ENCODE measurements at places on chromosomes 11 and 22.

GRCh38 chr22:28379951-28380350 lies 299.7 kb downstream of the TTC28 start:
- DNase-seq = no peak

- DNase-seq = no peak
Observed at GRCh38 chr11:98180921-98181320, 839.8 kb upstream of the CNTN5 start.

DNA sequence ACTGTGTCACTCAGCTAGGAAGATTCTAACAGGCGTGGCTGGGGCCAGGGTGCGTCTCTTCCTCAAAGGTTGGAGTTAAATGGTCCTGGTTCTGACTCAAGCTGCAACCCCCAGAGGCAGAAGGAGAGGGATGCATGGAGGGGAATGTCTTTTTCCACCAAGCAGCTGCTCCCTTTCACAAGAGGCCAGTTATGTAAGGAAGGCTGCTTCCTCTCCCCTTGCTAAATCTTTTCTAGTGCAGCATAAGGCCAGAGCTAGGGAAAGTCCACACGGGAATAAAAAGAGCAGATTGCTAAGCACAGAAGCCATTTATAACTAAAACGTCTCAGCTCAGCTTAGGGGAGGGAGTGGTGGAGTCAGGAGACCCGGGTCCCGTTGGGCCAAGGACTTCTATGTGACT lies 10.0 kb downstream of the PVALB start:
- no peak for DNase-seq

DNA sequence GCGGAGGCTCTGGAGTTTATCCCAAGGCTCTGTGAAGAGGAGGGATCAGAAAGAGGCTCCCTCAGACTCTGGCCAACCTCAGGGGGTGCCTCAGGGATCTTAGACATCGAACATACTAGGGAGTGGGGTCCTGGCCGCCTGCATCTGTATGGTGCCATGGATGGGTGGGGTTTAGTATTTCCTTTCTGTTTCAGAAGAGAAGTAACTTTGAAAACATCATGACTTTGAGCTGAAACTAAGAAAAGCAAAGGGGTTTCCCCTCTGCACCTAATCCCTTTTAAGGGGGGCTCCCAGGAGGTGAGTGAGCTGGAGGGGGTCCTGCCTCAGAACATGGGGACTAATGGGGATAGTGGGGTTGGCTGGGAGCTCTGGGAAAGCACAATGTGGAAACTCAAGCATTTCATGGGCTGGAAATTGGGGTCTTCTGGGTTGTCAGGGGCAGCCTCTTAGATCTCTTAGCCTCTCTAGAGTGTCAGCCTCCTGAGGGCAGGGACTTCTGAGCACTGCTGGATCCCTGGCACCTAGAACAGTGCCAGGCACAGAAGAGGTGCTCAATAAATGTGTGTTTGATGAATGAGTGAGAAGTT lies 11.8 kb upstream of the SSTR3 start:
- DNase-seq = no peak

DNA sequence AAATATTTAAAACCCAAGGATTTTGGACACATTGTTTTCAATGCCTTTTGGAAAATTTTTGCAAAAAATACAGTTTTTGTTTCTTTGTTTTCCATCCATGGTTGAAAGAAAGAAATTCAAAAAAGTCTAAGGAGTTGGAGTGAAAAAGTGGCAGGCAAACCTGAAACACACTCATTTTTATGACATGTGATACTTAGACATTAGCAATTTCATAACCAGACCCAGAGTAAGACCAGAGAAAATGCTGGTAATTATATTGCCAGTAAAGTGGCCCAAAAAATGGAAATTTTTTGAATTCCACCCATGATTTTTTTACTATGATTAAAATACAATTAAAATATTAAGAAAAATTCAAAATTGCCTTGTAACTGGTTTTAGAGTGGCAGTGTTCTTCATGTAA lies 128.2 kb downstream of the SLC17A6 start:
- DNase-seq = no peak

DNA sequence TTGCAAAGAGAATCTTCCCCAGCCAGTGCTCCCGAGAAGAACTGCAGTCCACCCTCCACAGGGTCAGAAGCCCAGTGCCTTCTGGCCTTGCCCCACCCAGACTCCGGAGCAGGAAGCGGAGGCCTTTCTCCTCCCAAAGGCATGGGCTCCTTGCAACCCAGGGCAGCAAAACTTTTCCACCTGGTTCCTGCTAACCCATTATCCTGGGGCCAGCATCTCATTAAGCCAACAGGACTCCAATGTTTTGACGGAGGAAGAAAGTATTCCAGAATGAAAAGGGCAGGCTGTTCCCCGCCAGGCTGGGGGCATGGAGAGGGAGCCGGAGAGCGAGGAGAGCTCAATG lies 88.1 kb downstream of the RTL6 start:
- no peak for DNase-seq

- DNase-seq = no peak
Observed at GRCh38 chr22:50250555-50251476, at the start of gene HDAC10. TSS of gene HDAC10 (minus strand) at chr22:50251265. CDS start at chr22:50251032, 233 bp downstream.

GRCh38 chr22:35971456-35972119 lies 57.0 kb downstream of the RBFOX2 start:
- DNase-seq = no peak

DNA sequence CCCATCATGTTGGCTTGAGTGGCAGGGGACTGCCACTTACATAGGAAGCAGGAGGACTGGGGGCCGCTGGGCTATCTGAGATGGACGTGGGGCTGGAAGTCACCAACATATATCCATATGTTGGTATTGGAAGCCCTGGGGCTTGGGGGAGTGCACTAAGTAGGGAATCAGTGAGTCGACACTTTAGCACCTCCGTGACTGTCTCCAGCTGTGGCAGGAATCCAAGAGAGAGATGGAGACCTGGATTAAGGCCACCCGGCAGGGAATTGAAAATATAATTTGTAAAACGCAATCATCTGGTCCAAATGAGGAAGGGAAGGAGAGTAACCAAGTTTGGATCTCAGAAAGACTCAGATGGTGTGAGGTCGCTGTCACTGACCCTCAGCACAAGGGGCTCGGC lies 68.4 kb downstream of the ELFN2 start:
- no peak for DNase-seq

DNA sequence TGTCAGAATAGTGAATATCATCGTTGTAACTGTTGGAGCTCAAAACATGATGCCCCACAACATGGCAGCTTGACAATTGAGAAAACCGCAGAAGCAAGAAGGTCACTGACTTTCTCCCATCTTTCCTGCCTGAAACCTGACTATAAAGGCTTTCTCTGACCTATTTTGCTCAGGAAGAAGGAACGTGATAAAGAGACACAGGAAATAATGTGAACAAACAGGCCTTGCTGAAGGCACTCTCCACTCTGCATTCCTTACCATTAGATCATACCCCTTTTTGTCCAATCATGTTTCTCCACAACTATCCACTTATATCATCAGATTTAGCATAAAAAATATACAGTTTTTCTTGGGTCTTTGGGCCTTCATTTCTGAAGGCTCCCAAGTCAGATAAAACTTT lies 916.8 kb downstream of the METTL15 start:
- no peak for DNase-seq

GRCh38 chr22:24429411-24430365 lies 2.3 kb downstream of the ADORA2A start:
- DNase-seq = no peak

- no peak for DNase-seq
Observed at GRCh38 chr11:86706338-86707131, 34.1 kb upstream of the ME3 start.

GRCh38 chr11:56817661-56818060 lies 69.2 kb upstream of the OR9G4 start:
- DNase-seq = no peak

DNA sequence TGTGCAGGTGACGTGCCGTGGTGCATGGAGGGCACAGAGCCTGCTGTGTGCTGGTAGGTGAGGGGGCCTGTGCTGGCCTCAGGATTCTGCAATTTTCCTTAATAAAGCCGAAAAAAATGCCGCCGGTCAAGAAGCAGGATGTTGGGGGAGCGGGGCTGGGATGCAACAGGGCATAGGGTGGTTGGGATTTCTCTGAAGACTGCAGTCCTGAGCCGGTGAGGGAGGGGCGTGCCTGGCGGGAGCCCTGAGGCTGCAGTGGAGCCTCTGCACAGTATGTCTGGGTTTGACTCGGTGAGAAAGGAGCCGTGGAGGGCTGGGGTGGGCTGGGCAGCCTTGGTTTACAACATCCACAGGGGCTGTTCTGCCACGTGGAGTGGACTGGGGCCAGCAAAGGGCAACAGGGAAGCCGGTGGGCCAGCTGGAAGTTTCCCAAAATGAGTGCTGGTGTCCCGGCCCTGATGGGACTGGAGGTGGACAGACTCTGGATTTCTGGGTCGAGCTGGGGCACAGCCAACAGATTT lies 1.3 kb downstream of the CDHR5 start:
- no peak for DNase-seq

GRCh38 chr11:41458154-41458553 lies 1.3 kb downstream of the LRRC4C start:
- DNase-seq = no peak

GRCh38 chr11:112627588-112628045 lies 333.6 kb upstream of the NCAM1 start:
- no peak for DNase-seq

DNA sequence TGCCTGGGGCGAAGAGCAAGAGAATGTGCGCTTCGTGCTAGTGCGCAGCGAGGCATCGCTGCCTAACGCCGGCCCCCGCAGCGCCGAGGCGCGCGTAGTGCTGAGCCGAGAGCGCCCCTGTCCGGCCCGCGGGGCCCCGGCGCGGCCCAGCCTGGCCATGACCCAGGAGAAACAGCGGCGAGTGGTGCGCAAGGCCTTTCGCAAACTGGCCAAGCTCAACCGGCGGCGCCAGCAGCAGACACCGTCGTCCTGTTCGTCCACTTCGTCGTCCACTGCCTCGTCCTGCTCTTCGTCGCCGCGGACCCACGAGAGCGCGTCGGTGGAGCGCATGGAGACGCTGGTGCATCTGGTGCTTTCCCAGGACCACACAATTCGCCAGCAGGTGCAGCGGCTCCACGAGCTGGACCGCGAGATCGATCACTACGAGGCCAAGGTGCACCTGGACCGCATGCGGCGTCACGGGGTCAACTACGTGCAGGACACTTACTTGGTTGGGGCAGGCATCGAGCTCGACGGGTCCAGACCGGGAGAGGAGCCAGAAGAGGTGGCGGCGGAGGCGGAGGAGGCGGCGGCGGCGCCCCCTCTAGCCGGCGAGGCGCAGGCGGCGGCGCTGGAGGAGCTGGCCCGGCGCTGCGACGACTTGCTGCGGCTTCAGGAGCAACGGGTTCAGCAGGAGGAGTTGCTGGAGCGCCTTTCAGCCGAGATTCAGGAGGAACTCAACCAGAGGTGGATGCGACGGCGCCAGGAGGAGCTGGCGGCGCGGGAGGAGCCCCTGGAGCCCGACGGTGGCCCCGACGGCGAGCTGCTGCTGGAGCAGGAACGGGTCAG lies 1.0 kb downstream of the RASSF10 start:
- DNase-seq = no peak

DNA sequence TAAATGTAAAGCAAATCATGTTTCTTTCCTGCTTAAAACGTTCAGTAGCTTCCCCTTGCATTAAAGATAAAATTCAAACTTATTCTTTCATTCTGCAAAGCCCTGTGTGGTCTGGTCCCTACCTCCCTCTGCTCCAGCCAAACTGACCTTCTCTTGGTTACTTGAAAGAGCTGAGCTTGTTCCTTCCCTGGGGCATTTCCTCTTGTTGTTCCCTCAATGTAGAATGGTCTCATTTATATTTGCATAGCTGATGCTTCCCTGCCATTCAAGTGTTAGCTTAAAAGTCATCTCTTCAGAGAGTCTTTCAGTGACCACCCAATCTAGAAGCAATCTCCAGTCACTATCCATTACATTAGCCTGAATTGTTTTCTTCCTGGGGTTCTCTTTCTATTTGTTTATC lies 1618.5 kb upstream of the TENM4 start:
- no peak for DNase-seq

DNA sequence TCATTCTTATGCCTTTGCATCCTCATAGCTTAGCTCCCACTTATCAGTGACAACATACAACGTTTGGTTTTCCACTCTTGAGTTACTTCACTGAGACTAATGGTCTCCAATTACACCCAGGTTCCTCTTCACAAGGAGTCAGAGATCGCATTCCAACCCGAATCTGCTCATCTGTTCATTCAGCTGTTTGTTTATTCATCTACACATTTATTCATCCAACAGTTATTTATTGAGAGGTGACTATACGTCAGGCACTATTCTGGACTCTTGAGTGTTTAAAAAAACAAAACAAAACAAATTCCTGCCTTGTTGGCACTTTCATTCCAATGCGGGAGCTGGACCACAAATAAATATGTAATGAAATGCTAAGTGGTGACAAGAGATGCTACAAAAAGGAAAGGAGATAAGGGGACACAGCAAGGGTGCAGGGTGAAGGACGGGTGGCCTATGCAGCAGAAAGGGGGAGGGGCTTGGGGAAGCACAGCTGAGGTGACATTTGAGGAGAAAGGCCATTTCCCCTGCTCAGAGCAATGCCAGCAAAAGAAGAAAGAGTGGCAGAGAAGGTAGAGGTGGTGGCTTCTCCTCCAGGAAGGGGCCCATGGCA lies 393.8 kb upstream of the SYN3 start:
- no peak for DNase-seq

DNA sequence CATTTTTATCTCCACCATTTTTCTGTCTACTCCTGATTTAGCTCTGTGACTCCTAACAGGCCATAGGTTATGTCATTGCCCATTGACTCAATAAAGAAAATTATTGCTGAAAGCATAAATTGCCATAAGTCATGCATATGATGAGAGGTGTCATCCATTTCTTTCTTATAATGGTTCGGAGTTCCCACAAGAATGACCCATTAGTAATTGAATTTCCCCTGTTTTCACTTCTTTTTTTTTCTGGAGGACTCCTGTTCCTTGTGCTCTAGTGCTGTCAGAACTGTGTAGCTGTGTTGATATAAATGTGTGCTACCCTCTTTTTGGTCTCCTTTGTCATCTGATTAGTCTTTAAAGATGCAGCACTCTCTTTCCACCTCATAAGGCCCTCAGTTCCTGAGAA lies 22.9 kb upstream of the CARD18 start:
- no peak for DNase-seq

DNA sequence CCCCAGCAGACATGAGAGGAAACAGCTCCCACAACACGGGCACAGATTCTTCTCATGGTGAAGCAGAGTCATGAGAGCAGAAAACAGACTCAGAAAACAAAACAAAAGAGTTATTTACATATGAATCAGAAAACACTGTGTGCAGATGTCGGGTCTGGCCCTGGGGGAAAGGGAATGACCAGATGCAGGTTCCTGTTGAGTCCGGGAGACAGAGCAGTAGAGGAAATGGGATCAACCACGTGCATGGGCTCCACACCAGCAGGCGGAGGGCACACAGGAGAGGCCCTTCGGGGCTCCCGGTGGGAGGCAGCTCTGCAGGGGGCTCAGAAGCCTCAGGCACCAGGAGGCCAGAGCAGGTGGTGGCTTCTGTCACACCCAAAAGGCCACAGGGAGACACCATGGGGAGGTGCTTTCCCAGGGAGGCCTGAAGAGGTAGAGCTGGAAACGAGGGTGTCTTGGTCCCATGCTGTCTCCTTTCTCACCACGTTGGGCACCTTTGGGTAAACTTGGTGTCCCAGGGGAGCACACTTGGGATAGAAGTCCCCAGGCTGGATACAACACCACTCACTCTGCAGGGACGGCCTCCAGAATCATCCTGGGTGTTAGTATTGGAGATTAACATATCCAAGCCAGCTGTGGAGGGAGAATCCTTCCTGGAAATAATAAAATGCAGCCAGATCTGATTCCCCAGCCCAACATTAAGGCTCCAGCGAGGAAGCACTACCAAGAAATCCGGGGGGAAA lies 764.7 kb downstream of the BRD1 start:
- no peak for DNase-seq
